ENCODE measurements at places on chromosomes 5 and 9.

- DNase-seq = peak; percentile 62
These were observed 446 bp downstream of the FBXL17 start for GRCh38 chr5:108381350-108381953.

GRCh38 chr5:110880413-110880812 is 141.6 kb downstream of the SLC25A46 start:
- DNase-seq = peak; percentile 82

DNA sequence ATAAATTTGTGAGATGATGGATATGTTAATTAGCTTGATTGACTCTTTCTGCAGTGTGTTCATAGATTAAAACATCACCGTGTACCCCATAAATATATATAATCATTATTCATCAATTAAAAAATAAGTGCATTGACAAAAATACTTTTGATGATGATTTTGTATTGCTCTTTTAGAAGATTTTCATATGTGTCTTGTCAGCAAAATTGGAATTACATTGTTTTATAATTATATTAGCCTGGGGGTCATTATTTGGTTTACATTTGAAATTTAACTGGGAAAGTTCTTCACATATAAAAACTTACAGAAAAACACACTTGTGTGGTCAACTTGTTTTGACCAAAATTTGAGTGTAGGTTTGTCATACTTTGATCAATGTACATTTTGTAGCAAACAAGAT is 614.6 kb upstream of the ITGA1 start:
- DNase-seq = no peak

- DNase-seq = no peak
These were observed 269.1 kb downstream of the MED10 start for GRCh38 chr5:6108981-6109825.

DNA sequence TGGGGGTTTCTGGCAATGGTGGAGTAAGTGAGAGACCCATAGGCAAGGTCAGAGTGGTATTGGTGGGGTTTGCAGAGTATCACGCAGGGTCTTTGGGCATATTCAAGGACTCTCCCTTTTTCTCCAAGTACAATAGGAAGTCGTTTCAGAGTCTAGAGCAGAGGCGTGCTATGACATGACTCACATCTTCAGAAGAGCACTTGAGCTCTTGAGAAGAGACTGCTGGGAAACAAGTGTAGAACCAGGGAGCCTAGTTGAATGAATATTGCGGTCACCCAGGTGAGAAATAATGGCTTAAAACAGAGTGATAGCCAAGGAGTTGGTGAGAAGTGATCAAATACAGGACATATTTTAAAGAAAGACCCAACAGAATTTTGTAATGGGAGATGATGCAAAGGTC is 813.4 kb downstream of the TLE1 start:
- no peak for DNase-seq

- peak; percentile 17 for DNase-seq
These were observed 253.8 kb downstream of the CRB2 start for GRCh38 chr9:123609844-123610243.

DNA sequence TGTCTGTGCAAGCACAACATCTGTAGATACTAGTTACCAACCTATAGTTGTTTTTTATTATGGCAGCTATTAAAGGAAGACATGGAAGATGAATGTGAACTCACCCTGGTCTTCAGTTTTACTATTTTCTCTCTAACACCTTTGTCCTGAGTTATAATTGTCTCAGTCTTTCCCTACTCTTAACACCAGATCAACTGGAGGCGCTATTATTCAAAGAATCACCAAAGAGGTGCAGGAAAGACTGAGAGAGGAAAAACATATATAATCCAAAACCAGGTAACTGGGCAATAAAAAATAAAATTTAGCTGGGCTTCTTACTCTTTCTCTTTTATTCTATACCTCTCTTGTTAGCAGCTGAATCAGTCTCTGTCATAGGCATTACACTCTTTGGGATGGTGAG is 134.2 kb upstream of the C6 start:
- DNase-seq = no peak

DNA sequence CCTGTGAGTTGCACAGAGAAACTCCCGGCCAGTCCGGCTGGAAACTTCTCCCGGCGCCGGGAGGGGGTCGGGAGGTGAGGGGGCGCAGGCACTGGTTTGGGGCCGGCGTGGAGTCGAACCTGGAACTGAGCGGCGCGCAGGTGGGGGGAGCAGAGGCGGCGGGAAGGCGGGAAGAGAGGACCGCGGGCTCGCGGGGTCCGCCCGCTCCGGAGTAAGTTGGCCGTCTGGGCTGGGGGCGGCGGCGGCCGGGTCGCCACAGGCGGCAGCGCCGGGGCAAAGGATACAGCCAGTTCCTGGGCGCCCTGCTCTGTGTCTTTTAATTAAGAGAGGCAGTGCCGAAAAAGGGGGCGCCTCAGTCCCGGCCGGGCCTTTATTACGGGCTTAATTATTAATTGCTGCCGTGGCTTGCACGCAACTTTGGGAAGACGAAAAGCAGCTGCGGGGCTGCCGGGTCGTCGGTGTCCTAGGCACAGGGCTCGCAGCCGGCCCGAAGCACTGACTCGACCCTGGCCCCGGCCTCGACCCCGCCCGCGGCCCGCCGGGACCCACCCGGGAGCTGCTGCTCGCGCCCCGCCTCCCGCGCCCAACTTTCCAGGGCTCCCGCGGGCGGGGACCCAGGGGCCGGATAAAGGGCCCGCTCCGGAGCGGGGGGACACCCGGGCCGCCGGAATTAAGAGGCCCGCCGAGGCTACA is 1.1 kb downstream of the NTNG2 start:
- DNase-seq = no peak

DNA sequence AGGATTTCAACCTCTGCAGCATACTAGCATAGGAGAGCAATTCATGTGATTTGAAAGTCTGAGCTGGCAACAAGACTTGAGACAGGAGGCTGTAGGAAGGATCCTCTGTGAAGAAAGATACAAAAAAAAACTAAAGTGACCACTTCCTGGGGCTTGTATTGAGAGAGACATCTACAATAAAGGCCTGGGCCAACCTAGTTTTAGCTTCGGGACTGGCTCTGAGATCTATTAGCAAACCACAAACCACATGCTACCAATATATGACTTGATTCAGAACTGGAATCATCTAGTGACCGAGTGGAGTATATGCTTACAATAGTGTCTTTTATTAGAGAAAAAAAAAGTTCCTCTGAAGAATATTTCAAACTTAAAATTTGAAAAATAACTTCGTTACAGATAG is 1448.9 kb upstream of the CDH6 start:
- no peak for DNase-seq

DNA sequence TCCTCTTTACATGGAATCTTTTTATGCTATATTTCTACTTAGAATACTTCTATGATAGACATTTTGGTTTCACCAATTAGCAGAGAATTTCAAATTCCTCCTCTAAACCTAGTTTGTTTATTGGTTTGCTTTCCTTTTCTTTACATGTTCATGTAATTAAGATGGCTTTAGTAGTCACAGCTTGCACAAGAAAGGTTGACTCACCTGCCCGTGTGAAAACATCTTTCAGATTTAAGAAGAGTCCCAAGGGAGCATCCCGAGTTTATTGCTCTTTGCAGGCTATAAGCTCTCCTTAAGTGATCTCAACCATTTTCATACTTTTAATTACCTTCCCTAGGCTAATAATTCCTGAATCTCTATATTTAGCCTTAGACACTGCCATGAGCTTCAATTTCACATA is 28.9 kb downstream of the TYRP1 start:
- DNase-seq = peak; percentile 18

GRCh38 chr9:96603305-96604003 is 16.2 kb downstream of the CDC14B start:
- peak; percentile 66 for DNase-seq

DNA sequence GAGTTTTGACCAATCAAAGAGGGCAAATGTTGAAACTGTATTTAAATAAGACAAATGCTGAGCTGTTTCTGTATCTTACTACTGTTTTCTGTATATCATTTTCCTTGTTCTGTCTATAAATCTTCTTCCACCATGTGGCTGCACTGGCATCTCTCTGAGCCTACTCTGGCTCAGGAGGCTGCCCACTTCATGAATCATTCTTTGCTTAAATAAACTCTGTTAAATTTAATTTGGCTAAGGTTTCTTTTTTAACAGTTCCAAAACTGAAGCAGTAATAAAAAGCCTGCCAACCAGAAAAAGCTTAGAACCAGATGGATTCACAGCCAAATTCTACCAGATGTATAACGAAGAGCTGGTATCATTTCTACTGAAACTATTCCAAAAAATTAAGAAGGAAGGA is 40.2 kb upstream of the TAS2R1 start:
- DNase-seq = no peak

GRCh38 chr9:110876929-110877328 is 161.3 kb downstream of the LPAR1 start:
- DNase-seq = no peak

- DNase-seq = peak; percentile 88
These were observed 197.0 kb downstream of the FBN2 start for GRCh38 chr5:128341056-128341455.

DNA sequence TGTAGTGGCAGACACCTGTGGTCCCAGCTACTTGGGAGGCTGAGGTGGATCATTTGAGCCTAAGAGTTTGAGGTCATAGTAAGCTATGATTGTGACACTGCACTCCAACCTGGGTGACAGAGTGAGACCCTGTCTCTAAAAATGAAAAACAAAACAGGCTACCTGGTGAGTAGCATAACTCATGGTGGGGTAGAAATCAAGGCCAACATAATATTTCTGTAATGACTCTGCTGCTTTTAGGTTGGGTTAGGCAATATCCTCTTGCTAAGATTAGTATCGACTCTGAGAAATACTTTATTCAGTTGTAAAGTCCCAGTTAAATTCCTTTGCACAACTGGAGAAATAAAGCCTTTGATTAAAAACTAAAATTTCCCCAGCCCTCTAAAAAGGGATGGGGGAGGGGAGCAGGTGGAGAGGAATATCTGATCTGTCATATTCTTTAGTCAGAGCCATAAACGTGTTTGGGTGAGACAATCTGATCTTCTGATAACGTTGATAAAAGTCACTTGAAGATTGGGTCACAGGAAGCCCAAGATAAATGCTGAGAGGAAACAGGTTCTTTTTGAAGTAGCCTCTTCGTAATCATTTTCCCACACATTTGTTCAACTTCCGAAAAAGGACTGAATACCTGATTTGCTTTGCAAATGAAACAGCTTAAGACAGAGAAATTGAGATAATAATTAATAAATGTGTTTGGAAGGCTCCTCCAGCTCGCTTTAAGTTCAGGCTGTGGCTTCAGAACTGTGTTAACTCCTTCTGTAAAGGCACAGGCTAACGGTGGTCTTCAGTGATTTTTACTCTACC is 14.9 kb downstream of the IL4 start:
- DNase-seq = peak; percentile 64

DNA sequence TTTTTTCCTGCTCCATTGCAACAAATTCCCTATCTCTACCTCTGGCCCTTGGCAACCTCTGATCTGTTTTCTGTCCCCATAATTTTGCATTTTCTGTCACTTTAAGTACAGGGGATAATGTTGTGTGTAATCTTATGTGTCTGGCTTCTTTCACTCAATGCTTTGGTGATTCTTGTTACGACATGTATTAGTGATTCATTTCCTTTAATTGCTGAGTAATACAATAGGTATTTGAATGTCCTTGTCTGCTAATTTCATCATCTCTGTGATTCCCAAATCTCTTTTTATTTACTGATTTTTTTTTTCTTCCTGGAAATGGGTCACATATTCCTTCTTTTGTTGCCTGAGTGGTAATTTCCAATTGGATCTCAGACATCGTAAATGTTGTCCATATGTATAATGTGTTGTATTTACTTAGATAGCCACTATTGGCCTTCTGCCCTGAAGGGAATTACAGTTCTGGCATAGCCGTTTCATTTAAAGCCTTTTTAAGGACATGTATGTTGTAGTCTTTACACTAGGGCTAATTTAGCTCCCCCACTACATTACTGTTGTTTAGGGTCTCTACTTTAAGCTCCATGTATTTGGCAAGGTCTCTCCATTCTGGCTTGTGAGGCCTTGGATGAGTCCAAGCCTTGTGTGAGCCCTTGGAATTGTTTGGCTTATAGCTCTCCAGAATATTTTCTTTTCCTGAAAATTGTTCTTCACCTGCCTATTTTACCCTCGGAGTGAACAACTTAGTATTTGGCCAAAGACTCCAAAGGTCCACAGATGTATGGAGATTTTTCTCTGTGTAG is 683.8 kb downstream of the LRRC70 start:
- peak; percentile 85 for DNase-seq

DNA sequence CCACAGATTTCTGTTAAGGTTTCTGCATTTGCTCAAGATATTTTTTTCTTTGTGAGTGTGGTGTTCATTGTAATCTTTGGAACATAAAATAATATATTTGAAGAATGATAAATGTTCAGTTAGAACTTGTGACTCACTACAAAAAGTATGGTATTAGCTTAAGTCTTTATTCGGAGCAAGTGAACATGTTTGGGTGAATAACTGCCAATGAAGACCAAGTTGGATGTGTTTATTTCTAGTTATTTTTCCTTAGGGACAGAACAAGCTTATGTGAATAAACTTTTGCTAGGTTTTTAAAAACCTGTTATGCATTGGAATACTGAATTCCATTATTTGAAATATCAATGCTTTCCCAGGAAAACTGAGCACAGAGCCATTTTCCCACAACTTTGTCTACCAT is 418.6 kb downstream of the SLCO4C1 start:
- DNase-seq = no peak

DNA sequence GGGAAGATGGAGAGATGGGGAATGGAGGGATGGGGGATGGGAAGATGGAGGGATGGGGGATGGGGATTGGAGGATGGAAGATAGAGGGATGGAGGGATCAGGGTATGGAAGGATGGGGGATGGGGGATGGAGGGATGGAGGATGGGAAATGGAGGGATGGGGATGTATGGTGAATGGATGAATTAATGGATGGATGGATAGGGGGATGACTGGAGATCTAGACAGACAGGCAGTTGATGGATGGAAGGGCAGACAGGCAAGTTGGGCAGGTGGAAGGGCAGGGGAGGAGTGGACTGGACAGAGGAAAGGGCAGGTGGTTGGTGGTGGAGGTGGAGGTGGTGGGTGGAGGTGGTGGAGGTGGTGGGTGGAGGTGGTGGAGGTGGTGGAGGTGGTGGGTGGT is 167.2 kb downstream of the C9orf50 start:
- no peak for DNase-seq

DNA sequence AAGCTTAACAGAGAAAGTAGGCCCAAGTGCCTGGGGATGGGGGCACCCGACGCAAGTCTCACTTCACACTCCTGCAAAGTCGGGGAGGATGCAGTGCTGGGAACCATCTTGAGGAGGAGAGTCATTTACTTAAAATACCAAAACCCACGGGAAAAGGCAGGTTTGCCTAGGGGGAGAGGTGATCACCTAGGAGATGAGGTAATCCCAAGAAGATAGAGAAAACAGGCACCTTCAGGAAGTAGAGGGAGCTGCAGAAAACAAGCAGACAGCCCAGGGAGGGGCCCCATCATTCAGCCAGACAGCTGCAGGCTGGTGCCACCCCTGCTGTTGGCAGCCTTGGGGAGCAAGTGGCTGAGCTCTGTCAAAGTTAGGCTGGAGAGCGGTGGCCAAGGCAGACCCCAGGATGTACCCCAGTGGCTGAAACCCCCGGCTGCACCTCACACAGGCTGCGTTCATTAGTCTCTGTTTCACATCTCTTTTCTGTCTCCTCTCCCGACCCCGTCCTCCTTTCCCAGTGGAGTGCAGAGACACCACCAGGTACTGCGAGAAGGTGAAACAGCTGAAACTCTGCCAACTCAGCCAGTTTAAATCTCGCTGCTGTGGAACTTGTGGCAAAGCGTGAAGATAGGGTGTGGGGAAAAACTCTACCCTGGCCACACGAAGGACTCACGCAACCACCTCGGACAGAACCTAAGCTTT is 124.9 kb downstream of the SAXO1 start:
- no peak for DNase-seq

- DNase-seq = no peak
These were observed 174.8 kb upstream of the CLINT1 start for GRCh38 chr5:158033724-158034123.

- DNase-seq = no peak
These were observed 36.4 kb upstream of the DAPK1 start for GRCh38 chr9:87461256-87461655.

- DNase-seq = peak; percentile 9
These were observed 344.2 kb downstream of the SPATA31D1 start for GRCh38 chr9:82332774-82333152.

Measured in amniotic epithelial cell (primary cell).